NCI-H1092 (cell line): ENCODE measurements at places on chromosomes 7 and 10.
A peak's percentile ranks its signal among the peaks of the same experiment; 100 is the strongest.

DNA sequence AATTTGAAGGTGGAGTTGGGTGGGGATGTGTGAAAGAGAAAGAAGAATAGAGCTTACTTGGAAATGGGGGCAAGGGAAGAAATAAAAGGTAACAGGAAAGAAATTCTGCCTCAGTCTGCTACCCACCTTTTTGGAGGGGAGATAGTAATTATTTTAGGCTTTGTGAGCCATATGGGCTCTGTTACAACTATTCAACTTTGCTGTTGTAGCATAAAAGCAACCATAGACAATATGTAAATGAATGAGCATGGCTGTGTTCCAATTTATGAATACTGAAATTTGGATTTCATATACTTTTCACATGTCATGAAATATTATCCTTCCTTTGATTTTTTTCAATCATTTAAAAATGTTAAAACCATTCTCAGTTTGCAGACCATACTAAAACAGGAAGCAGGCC is 176.9 kb downstream of the HPSE2 start:
- no peak for DNase-seq

DNA sequence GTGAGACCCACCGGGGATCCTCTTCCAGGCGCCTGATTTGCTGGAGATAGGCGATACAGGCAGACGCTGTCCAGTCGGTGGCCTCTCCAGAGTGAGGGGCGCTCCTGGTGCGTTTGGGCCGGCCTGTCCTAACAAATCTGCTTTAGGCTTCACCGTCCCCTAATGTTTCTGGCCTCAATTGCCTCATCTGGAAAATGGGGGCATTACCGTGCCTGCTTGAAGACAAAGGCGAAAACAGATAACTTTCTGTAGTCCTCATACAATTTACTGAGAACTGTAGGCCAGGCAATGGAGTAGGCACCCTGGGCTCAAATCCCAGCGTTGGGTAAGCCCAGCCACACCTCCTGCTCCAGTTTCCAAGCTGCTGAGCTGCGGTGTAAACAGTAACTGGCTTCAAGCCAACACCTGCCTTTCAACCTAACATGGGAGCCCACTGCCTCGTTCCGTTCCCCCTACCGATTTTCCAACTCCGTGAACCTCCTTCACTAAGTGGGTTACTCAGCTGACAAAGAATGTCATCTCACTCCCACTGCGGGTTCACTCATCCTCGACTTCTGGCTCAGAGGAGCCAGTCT is 589 bp upstream of the ZFAND4 start:
- peak; percentile 8 for DNase-seq

- DNase-seq, result no peak
These were observed 133.4 kb upstream of the PTN start for GRCh38 chr7:137476937-137477336.

DNA sequence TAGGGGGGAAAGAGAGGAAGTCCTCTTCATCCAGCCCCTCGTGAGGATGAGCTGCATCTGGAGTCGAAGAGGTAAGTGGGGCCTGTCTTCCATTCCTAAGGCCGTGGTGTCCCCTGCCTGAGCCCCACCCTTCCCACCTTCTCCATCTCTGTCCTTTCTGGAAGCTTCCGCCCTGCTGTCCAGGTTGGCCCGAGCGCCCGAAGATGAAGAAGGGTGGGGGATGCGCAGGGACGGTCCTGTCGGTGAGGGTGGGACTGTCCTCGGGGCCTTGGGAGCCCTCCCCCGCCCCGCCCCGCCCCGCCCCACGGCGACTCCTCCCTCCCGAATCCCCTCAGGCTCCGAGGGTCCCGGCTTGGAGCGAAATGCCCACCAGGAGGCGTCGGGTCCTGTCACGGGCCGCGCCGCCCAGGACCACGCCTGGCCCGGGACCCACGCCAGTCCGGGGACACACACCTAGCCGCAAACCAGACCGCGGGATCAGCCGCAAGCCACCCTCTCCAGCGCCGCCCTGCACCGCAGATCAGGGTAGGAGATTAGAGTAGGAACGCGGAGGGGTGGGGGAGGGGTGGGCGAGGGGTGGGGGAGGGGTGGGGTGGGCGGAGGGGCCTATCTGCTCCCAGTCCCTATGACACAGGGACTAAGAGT is 15.3 kb downstream of the GPRIN2 start:
- no peak for DNase-seq

DNA sequence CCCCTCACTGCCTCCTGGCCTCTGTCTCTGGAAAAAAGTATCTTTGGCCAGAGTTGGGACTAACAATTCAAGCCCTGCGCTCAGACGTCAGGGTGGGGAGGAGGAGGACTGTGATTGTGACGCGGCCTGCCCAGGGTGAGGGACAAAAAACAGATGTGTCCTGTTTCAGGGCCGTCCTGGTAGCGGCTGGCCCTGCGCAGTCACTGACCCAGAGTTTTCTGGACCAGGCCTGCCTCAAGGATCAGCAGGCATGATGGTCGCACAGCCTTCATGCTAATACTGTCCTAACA is 110.1 kb downstream of the CYTH3 start:
- no peak for DNase-seq

GRCh38 chr10:650441-650851 is 39.0 kb downstream of the DIP2C start:
- no peak for DNase-seq

GRCh38 chr10:79158402-79159097 is 89.8 kb downstream of the ZMIZ1 start:
- no peak for DNase-seq

DNA sequence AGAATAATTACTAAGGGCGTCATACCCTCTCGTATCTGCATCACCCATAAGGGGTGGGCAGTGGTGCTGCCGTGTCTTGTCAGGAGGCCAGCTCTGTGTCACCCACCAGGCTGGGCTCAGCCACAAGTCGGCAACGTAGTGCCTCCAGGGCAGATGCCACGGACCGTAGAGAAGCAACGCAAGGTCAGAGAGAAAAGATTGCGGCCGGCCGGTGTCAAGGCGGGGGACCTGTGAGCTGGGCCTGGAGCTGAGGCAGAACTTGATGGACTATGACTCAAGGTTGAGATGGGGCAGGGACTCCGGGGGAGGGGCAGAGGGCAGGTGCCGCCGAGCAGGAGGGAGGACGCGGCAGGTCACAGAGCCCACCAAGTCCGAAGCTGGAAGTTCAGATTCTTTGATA is 29.5 kb downstream of the FOXK1 start:
- no peak for DNase-seq

DNA sequence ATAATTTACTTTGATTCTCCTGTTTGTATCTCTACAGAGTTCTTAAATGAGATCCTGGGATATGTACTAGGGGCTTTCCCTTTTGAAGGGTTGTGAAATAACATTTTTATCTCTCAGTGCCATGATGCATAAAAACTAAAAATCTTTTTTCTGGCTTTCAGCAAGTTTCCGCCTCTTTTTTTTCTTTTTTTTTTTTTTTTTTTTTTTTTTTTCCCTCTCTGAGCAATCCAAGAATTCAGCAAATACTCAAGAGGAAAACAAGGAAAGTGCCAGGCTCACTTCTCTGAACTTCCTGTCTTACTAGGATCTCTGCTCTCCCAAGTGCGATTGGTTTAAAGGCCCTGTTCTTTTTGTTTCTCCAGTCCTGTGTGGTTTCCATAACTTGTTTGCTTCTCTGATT is 79.9 kb downstream of the HYCC1 start:
- no peak for DNase-seq

DNA sequence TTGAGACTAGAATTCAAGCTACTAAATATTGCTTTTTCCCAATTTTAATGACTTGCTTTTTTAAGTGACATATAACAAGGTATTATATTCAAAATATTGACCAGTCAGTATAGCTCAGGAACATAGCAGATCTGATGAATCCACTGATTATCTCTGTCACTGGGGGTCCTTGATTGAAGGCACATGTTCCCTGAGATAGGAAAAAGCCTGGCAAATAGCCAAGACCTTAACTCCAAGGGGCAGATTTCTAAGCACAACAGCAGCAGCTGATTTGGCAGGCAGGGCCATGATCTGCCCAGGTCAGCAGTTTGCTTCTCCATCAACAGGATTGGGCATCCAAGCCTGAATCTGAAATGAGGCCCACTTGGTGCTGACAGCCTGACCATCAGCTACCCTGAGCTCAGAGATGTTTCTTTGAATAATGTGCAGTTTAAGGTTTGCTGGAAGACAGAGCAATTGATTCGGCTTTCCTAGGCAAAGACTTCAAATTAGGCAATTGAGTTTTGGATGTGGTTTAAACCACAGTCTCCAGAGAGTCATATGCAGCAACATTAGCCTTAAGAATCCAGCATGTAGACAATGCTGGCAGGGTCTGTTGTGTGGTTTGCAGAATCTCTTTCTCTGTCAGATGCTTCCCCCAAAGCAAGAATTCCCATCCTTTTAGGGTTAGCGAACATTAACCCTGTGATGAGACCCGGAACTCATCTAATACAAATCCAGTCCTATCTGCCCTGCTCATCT is 352.6 kb downstream of the ADRA2A start:
- DNase-seq, result no peak
